ENCODE measurements at places on chromosomes 2 and 18. TPM values are rescaled to one million over a fixed set of nuclear protein-coding genes. Genes with fewer than 3 reads are reported as not detected.

GRCh38 chr2:13581471-13581870, 864.7 kb downstream of the TRIB2 start:
- no peaks in the 10 kb centered on the region for H3K27me3 ChIP-seq
- H3K4me3 ChIP-seq, result no peak overlapping the region
- no peaks in the 10 kb centered on the region for H3K36me3 ChIP-seq
- H3K4me1 ChIP-seq, result no peaks in the 10 kb centered on the region
- no peak overlapping the region for H3K27ac ChIP-seq

DNA sequence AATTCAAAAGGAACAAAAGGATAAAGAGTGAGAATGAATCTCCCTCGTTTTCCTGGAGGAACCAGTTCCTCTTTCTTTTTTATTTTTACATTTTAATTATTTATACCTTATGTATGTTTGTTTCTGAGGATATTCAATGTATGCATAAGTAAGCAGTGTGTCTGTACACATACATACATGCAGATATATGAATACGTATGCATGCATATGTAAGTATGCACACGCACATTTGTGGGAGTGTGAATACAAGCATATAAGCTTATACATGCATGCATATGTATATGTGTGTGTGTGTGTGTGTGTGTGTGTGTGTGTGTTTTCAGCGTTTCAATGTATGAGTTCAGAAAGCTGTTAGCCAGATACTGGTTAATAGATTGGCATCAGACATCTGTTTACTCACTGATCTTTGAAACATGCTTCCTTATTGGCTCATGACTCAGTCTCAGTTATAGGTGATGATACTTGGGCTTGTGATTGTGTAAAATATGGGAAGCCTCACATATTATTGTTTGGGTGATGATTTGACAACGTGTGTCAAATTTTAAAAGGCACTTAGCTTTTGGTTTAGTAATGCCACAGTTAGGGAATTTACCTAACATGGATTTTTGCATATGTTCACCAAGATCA, 279.7 kb upstream of the TRIB2 start:
- peaks cover 8% of the 10 kb centered on the region for H3K4me1 ChIP-seq
- no peak overlapping the region for H3K27ac ChIP-seq
- DNase-seq, result no peak
- no peaks in the 10 kb centered on the region for H3K27me3 ChIP-seq
- H3K36me3 ChIP-seq, result no peaks in the 10 kb centered on the region
- H3K4me3 ChIP-seq, result no peak overlapping the region

- H3K36me3 ChIP-seq, result no peaks in the 10 kb centered on the region
- no peaks in the 10 kb centered on the region for H3K4me1 ChIP-seq
- no peak overlapping the region for H3K4me3 ChIP-seq
- no peak for DNase-seq
These were observed 114.5 kb upstream of the SCN1A start for GRCh38 chr2:166242309-166242708.

The GKN2 gene
- not detected for total RNA-seq

Data from activated CD8-positive, alpha-beta memory T cell treated with anti-CD3 and anti-CD28 coated beads, Interleukin-2, amount 10 ng/mL, durations not matched to agents 7 days and 5 days (primary cell).